Vagina (tissue), 2 donors: ENCODE measurements at places on chromosomes 2 and 18. TPM values are rescaled to one million over a fixed set of nuclear protein-coding genes. Genes with fewer than 3 reads are reported as not detected.

- H3K4me3 ChIP-seq, result no peak overlapping the region
- H3K36me3 ChIP-seq, result no peaks in the 10 kb centered on the region
- H3K4me1 ChIP-seq, result peaks cover 14% of the 10 kb centered on the region
- no peak overlapping the region for H3K27ac ChIP-seq
- DNase-seq, result no peak
Measured at GRCh38 chr2:58130238-58130637, 83.6 kb downstream of the VRK2 start.

GRCh38 chr2:159053161-159054031 lies 85.0 kb downstream of the TANC1 start:
- H3K27ac ChIP-seq, result no peak overlapping the region
- no peaks in the 10 kb centered on the region for H3K36me3 ChIP-seq
- H3K4me1 ChIP-seq, result peaks cover 33% of the 10 kb centered on the region
- no peak for DNase-seq
- H3K4me3 ChIP-seq, result no peak overlapping the region

GRCh38 chr2:169670215-169670651 lies 24.0 kb downstream of the CFAP210 start:
- DNase-seq, result no peak
- no peaks in the 10 kb centered on the region for H3K27me3 ChIP-seq
- H3K27ac ChIP-seq, result no peak overlapping the region
- H3K4me3 ChIP-seq, result no peak overlapping the region
- no peaks in the 10 kb centered on the region for H3K4me1 ChIP-seq

DNA sequence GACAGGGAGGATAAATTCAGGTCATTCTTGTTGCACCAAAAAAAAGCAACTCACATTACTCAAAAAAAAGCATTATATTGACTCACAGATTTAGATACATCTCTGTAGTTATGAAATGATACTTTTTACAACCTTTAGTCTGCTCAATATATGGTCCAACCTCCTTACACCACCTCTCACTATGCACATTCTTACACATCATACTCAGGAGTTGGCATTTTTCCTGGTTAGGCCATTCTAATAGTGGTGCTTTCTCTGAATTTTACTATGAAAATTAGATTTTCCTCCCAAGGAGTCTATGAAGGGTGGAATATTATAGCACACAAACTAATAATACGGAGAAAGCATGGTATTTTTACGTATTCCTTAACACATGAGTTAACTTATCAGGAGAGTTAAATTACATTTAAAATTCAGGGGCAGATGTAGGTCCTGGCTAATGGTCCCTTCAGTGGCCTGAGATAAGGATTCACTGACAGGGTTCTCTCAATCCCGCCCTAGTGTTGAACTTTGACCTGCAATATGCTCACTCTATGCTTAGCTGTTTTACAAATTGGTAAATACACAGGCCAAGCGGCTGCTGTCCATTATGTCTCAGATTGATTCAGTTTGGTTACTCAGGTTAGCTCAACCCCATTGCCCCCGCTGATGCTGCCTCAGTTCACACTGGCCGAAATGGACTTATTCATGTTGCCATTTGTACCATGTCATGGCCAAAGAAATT lies 153.6 kb downstream of the NCKAP5 start:
- no peak overlapping the region for H3K27ac ChIP-seq
- no peaks in the 10 kb centered on the region for H3K27me3 ChIP-seq
- DNase-seq, result no peak
- H3K4me3 ChIP-seq, result no peak overlapping the region

DNA sequence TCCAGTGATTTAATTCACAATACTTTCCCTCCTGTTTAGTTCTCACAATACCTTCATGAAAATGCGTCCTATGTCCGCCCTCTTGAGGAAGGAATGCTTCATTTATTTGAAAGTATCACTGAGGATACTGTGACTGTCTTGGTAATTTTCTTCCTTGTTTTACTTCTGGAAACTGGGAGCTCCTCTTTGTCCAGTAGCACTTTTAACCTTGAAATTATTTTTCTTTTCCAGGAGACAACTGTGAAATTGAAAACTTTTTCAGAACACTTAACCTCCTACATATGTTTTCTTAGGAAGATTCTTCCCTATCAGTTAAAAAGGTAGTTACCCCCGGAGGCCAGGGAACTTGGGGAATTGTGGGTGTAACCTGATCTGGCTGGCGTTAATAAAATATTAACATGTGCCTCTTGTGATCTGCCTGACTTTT lies 58.9 kb upstream of the STON1 start:
- H3K4me3 ChIP-seq, result no peak overlapping the region
- H3K4me1 ChIP-seq, result no peaks in the 10 kb centered on the region
- H3K36me3 ChIP-seq, result peaks cover 28% of the 10 kb centered on the region
- no peaks in the 10 kb centered on the region for H3K27me3 ChIP-seq
- H3K27ac ChIP-seq, result peak overlapping the region; percentile 15
- no peak for DNase-seq

- no peaks in the 10 kb centered on the region for H3K36me3 ChIP-seq
- H3K4me3 ChIP-seq, result no peak overlapping the region
- no peak for DNase-seq
- peaks cover 8% of the 10 kb centered on the region for H3K4me1 ChIP-seq
Measured at GRCh38 chr18:77141401-77142118, 9.0 kb upstream of the MBP start.

DNA sequence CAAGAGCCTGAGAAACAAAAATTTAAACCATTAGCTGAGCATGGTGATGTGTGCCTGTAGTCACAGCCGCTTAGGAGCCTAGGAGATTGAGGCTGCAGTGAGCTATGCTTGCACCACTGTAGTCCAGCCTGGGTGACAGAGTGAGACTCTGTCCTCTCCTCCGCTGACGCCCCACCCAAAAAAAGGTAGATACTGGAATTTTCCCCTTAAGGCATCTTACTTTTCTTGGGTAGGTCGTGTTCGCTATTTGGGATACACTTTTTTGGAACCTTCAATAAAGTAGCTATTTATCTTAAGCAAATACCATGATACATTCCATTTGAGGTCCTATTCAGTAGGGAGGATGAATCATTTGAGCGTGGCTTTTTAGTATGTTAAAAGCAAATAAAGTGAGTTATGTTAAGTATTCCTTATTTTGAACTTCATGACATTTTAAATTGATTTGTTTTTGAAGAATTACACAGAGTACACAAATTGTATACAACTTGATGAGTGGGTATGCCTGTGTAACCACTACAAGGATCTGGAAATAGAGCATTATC lies 38.7 kb downstream of the RALBP1 start:
- H3K4me3 ChIP-seq, result no peak overlapping the region
- H3K4me1 ChIP-seq, result no peaks in the 10 kb centered on the region
- no peaks in the 10 kb centered on the region for H3K27me3 ChIP-seq
- no peak for DNase-seq

- no peak overlapping the region for H3K4me3 ChIP-seq
- no peaks in the 10 kb centered on the region for H3K27me3 ChIP-seq
- DNase-seq, result no peak
- peaks cover 4% of the 10 kb centered on the region for H3K4me1 ChIP-seq
- H3K27ac ChIP-seq, result no peak overlapping the region
- H3K36me3 ChIP-seq, result no peaks in the 10 kb centered on the region
Measured at GRCh38 chr2:206993964-206994363, 54.6 kb downstream of the CPO start.

GRCh38 chr2:73503992-73504570 lies 118.4 kb downstream of the ALMS1 start:
- no peak overlapping the region for H3K4me3 ChIP-seq
- H3K27me3 ChIP-seq, result no peaks in the 10 kb centered on the region
- no peaks in the 10 kb centered on the region for H3K36me3 ChIP-seq
- no peak for DNase-seq

- no peak overlapping the region for H3K27ac ChIP-seq
- no peaks in the 10 kb centered on the region for H3K4me1 ChIP-seq
- DNase-seq, result no peak
- H3K4me3 ChIP-seq, result no peak overlapping the region
Measured at GRCh38 chr2:19786408-19787058, 115.2 kb downstream of the TTC32 start.

DNA sequence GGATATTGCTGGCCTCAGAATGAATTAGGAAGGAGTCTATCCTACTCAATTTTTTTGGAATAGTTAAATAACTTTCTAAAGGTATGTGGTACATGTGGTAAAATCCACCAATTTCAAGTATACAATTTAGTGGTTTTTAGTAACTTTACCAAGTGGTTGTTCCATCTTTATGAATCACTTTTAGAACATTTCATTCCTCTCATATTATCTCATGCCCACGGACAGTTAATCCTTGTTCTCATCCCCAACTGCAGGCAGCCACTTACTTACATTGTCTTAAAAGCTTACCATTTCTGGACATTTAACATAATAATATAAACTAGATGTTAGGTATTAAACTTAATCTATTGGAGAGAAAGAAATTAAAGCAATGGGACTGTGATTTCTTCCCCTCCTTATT lies 146.3 kb upstream of the ZC3H15 start:
- no peaks in the 10 kb centered on the region for H3K36me3 ChIP-seq
- no peak overlapping the region for H3K4me3 ChIP-seq
- H3K27me3 ChIP-seq, result no peaks in the 10 kb centered on the region
- DNase-seq, result no peak

DNA sequence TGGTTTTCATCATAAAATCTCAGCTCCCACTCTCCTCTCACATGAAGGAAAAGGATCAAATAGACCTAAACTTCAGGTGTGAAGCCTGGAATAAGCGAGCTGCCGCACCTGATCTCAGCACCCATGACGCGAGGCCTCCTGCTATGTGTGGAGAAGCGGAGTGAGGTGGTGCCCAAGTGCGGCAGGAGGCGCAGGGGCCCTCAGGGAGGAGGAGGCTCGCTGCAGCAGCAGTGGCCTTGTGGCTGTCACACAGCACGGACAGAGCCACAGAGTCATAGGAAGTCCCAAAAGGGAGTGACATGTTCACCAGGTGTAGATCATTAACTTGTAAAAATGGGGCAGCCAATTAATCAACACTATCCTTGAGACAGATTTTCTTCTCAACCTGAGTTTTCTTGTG lies 9.1 kb downstream of the SCLY start:
- H3K4me1 ChIP-seq, result no peaks in the 10 kb centered on the region
- H3K36me3 ChIP-seq, result peaks cover 19% of the 10 kb centered on the region
- H3K4me3 ChIP-seq, result no peak overlapping the region
- H3K27ac ChIP-seq, result no peak overlapping the region

- H3K36me3 ChIP-seq, result no peaks in the 10 kb centered on the region
- no peak for DNase-seq
- peaks cover 52% of the 10 kb centered on the region for H3K4me1 ChIP-seq
- peak overlapping the region; percentile 85 for H3K27ac ChIP-seq
- no peak overlapping the region for H3K4me3 ChIP-seq
Measured at GRCh38 chr2:43305517-43305916, 79.1 kb upstream of the ZFP36L2 start.

GRCh38 chr2:103437161-103437560 lies 675.3 kb downstream of the TMEM182 start:
- no peak overlapping the region for H3K27ac ChIP-seq
- H3K4me1 ChIP-seq, result no peaks in the 10 kb centered on the region
- DNase-seq, result no peak

DNA sequence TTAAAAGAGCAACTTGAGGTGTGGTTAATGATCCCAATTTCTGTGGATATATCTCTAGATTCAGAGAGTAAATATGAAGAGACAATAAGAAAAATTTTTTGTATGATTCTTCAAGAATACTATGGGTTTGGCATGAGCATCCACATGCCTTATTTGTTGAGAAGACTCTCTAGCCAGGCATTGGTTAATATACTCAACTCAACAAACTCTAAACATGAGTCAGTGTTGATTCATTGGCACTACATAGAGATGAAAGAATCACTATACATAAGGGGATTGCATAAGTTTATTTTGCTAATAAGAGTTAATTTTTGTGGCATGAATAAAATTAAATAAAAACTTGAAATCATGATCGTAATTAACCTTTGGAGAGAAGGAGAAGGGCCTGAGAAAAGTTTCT lies 930.2 kb upstream of the LRRTM1 start:
- no peak for DNase-seq
- H3K27me3 ChIP-seq, result no peaks in the 10 kb centered on the region
- no peaks in the 10 kb centered on the region for H3K36me3 ChIP-seq
- no peak overlapping the region for H3K4me3 ChIP-seq
- H3K4me1 ChIP-seq, result no peaks in the 10 kb centered on the region
- H3K27ac ChIP-seq, result no peak overlapping the region

DNA sequence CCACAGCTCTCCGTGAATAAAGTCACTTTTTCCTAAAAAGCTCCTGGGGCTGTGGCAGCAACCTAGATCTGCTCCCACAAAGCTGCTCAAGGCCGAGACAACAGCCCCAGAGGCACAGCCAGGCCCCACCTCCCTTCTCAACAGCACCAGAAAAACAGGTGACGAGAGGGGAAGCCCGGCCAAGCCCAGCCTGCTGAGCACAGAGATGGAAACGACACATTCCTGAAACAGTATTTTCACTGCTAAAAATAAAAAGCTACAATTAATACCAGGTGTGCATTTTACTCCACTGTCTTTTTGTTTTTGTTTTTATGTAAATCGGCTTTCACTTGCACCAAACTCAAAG lies 199.3 kb downstream of the HDAC4 start:
- no peaks in the 10 kb centered on the region for H3K27me3 ChIP-seq
- H3K36me3 ChIP-seq, result peaks cover 13% of the 10 kb centered on the region
- no peak for DNase-seq
- H3K4me1 ChIP-seq, result peaks cover 32% of the 10 kb centered on the region
- peak overlapping the region; percentile 16 for H3K4me3 ChIP-seq
- peak overlapping the region; percentile 40 for H3K27ac ChIP-seq

GRCh38 chr2:111930875-111931274 lies 32.5 kb downstream of the MERTK start:
- no peak overlapping the region for H3K4me3 ChIP-seq
- peaks cover 19% of the 10 kb centered on the region for H3K4me1 ChIP-seq
- H3K36me3 ChIP-seq, result no peaks in the 10 kb centered on the region
- H3K27me3 ChIP-seq, result no peaks in the 10 kb centered on the region

DNA sequence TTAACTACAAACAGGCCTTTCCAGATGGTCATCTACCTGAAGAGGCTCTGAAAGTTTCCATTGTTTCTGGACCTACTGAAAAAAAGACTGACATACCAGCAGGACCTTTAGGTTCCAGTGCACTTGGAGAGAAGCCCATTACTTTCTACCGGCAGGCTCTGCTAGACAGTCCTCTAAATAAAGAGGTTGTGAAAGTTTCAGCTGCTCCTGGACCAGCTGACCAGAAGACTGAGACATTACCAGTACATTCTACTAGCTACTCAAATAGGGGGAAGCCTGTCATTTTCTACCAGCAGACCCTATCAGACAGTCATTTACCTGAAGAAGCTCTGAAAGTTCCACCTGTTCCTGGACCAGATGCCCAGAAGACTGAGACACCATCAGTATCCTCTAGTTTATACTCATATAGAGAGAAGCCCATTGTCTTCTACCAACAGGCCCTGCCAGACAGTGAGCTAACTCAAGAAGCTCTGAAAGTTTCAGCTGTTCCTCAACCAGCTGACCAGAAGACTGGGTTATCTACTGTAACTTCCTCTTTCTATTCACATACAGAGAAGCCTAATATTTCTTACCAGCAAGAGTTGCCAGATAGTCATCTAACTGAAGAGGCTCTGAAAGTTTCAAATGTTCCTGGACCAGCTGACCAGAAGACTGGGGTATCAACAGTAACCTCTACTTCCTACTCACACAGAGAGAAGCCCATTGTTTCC lies 65.8 kb downstream of the ALMS1 start:
- H3K4me1 ChIP-seq, result no peaks in the 10 kb centered on the region
- H3K27me3 ChIP-seq, result no peaks in the 10 kb centered on the region

- no peaks in the 10 kb centered on the region for H3K27me3 ChIP-seq
- DNase-seq, result no peak
- H3K4me1 ChIP-seq, result no peaks in the 10 kb centered on the region
- no peak overlapping the region for H3K27ac ChIP-seq
Measured at GRCh38 chr2:25688236-25688635, 14.9 kb upstream of the DTNB start.

GAL3ST2 gene
- total RNA-seq, result 0.98 TPM

HK2 gene
- total RNA-seq, result 5.4 TPM

GTF2A1L gene
- 12.8 TPM for total RNA-seq

RBMS1 gene
- total RNA-seq, result 93.3 TPM

PCARE gene
- total RNA-seq, result not detected

APCDD1 gene
- total RNA-seq, result 110 TPM

CYP26B1 gene
- total RNA-seq, result 6.9 TPM

VWA3B gene
- not detected for total RNA-seq

POTEC gene
- total RNA-seq, result not detected

ADRA2B gene
- total RNA-seq, result 0.49 TPM

SETBP1 gene
- total RNA-seq, result 38.1 TPM
